ENCODE measurements at places on chromosomes 2 and 18.

GRCh38 chr18:59505356-59505755, 146.3 kb upstream of the LMAN1 start:
- DNase-seq = no peak

- DNase-seq = no peak
Observed at GRCh38 chr18:79510046-79510685, 114.4 kb downstream of the NFATC1 start.

- DNase-seq = no peak
Observed at GRCh38 chr2:16128746-16129610, 188.6 kb downstream of the MYCN start.

GRCh38 chr18:9097349-9097748, 5.2 kb upstream of the NDUFV2 start:
- DNase-seq = no peak

DNA sequence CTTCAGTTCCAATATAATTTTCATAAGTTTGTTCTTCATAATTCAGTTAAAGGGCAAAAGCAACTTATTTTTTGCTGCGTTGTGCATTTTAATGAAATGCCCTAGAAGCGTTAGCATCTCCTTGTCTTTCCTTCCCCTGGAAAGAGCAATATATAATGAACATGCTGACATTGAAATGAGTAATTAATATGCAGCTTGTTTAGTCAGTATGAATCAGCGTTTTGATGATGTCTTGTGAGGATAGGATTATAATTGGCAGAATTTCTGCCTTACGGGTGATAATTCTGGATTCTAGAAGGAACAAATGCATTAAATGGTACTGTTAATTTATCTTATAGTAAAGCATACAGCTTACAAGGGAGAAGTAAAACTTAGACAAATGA, 152.3 kb upstream of the MMADHC start:
- DNase-seq = no peak

- DNase-seq = peak; percentile 79
Observed at GRCh38 chr2:160299540-160299939, 99.5 kb upstream of the ITGB6 start.

- no peak for DNase-seq
Observed at GRCh38 chr2:4502230-4502843, 799.0 kb downstream of the DCDC2C start.

GRCh38 chr18:9400197-9400596, 65.6 kb downstream of the TWSG1 start:
- DNase-seq = no peak

DNA sequence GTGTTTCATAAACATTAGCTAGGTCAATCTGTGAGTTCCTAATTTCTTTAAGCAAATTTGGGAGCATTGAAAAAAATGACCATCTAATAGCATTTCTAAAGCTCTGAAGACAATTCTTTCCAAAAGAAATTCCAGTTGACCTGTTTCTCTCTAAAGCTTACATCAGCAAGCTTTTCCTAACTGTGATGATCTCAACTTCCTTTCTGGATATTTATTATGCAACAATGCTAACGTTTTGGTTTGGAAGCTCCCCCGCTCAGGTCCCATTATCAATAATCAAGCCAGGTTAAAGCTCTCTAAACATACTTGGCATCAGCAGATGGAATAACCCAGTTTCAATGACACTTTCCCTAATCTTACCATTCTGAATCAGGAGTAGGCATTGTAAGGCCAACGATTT, 196.3 kb upstream of the TANK start:
- DNase-seq = no peak

DNA sequence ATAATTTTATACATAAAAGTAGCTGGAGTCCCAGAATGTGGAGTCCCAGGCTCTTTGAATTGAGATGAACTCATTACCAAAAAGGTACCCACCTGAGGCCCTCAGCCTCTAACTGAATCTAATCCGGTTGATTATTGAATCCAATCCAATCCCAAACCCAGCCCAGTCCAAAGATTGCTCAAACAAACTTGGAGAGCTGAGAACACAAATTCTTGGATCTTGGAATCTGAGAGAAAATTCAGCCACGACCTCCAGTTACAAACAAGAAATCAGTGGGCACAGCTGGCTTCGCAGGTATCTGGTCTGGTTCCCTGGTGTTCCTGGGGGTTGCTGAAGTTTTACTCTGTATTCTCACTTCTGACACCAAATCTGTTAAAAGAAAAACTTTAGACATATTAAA, 28.4 kb upstream of the RHOB start:
- no peak for DNase-seq

DNA sequence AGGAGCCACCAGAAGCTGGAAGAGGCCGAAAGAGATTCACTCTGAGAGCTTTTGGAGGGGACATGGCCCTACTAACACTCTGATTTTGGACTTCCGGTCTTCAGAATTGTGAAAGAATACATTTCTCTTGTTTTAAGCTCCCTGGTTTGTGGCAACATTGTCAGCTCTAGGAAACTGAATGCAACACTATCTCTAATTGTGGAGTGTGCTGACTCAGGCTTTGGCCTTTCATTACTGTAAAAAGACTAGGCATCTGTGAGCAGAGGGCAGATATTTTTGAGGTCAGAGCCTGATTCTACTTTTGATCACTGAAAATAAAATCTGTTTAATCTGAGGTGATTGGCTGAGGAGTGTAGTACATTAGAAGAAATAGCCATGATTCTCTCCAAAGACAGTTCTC, 185.4 kb upstream of the FAM98A start:
- DNase-seq = no peak

GRCh38 chr2:42238644-42239288, 69.6 kb downstream of the EML4 start:
- DNase-seq = peak; percentile 44

DNA sequence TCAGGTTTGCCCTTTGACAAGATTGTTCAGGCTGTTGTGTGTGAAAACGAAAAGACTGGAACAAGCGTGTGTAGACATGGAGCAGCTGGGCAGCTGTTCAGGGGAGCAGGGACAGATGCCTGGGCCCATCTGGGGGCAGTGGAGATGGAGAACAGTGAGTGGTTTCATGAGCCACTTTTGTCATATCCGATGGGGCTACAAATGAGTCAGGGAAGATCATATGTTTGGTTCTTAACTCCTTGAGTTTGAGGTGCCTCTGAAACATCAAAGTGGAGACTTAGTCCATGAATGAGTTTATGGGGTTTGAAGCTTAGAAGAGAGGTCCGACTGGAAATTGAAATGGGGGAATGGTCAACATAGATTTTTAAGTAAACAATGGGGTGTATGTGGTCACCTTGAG, 9.3 kb upstream of the PLB1 start:
- no peak for DNase-seq

DNA sequence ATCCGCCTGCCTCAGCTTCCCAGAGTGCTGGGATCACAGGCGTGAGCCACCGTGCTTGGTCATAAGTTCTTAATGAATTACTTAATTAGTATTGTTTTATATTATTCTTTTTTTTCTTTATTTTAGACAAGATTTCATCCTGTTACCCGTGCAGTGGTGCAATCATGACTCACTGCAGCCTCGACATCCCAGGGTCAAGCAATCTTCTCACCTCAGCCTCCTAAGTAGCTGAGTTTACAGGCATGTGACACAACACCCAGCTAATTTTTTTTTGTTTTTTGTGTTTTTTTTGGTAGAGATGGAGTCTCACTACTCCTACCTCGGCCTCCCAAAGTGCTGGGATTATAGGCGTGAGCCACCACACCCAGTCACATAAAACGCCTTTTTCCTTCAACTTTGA, 17.3 kb downstream of the C2orf42 start:
- no peak for DNase-seq

- DNase-seq = no peak
Observed at GRCh38 chr2:18630941-18631340, 41.6 kb upstream of the NT5C1B start.

- DNase-seq = no peak
Observed at GRCh38 chr2:241422350-241422749, 66.3 kb downstream of the FARP2 start.

- peak; percentile 40 for DNase-seq
Observed at GRCh38 chr2:43484323-43484930, 111.4 kb downstream of the THADA start.

DNA sequence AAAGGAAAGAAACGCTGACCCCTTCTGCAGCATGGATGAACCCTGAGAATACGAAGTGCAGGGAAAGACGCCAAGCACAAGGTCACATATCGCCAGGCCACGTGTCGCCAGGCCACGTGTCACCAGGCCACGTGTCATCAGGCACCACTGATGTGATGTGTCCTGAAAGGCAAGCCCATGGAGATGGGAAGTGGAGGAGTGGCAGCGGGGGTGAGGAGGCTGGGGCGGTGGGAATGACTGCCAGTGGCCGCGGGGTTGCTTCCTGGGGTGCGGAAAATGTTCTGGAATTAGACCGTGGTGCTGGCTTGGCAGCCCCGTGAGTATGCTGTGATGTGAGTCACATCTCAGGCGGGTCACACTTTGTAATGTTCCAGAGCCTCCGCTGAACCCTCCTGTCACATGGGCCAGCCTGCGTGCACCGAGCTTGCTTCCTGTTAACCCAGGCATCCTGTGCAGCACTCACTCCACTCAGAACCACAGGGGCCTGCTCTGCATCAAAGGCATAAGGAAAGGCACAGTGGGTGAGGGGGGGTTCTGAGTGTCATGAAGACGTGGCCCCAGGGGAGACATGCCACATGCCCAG, 39.0 kb downstream of the SLC66A2 start:
- peak; percentile 6 for DNase-seq

DNA sequence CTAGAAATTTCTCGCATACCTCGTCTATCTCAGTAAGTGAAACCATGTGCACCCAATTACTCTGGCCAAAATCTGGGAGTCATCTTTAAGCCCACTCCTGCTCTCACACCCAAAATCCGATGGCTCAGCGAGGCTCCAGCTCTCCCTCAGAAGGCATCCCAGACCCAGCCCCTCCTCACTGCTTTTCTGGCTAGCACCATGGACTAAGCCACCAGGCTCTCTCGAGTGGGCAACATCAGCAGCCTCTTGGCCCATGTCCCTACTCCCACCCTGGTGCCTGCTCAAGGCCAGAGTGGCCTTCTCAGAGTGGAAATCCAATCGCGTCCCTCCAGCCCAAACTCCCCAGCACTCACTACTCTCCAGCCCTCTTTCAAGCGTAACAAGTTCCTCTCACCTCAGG, 27.2 kb downstream of the TNS1 start:
- no peak for DNase-seq

DNA sequence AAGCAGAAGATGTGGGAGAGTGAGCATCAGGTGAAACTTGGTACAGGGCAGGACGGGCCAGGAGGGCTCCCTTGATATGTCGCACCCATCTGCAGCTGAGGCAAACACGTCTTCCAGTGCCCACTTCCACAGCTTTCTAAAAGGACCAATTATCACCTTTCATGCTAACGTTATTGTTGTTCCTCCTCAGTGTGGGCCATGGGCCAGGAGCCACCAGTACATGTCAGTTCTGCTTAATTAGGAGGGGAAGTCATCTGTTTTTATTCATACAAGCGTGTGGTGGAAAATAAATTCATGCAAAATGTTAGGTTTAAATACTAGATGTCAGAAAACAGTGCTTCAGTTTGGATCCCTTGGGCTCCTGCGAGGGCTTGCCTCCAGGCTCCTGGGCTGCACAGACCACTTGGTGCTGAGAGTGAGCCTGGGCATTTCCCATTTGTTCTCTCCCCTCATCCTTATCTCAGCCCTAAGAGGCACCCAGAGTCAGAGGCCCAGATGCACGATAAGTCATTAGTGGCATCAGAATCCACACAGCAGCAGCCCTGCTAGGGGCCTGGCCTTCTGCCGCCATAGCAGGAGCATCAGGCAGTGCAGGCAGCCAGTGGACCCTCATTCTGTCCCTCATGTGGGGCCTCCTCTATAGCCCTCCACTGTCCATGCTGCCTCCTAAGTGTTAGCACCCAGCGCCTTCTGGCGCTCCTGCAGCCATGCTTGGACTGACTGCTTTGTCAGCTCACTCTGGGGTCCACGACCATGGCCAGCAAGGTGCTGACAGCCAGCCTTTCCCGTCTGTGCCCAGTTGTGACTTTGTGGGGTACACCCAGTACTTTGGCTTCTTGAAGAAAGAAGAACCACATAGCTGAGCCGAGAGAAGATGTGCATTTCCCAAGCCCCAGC, 539.8 kb upstream of the RAB6C start:
- DNase-seq = no peak

- DNase-seq = no peak
Observed at GRCh38 chr2:101379091-101379490, 8.2 kb downstream of the CREG2 start.

DNA sequence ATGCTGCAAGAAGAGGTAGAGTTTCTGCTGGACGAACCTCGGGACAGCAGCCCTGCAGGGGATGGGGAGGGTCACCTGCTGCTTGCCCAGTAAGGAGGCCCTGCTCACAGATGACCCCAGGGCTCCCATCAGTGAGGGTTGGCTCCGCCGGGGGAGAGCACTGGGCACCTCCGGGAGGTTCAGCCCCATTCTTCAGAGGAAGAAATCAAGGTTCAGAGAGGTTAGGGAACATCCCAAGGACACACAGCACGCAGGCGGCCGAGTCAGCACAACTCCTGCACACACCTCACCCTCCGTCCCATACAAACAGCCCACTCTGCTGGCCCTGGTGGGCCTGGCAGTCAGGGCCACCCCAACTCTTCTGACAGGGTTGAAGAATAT, 11.7 kb upstream of the CCDC74B start:
- no peak for DNase-seq

DNA sequence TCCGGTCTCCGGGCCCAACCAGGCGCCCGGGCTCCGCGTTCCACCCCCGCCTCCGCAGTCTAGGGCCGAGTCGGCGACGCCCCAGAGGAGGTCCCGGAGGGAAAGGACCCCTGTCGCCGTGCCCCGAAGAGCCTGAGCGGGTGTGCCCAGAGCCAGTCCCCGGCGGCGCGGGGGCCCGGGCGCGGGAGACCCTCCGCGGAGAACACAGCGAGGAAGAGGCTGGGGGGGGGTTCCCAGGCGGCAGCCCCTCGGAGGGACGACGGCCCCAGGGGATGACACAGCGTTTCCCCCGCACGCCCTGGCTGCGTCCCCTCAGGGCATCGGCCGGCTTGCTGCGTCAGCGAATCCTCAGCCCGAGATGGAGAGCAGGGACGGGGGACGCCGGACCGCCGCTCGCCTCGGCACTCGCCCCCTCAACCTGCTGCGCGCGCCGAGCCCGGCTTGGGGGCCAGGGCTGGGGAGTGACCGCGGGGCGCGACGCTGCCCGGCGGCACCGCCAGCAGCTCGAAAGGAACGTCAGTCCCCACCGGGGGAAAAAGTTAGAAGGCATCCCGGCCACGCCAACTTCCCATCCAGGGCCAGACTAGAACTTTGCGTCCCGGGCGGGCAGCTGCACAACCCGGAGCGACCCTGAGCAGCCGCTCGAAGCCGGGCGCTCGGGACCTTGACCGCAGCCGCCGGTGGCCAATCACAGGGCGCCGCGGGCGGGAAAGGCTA, 711 bp downstream of the SFXN5 start:
- peak; percentile 12 for DNase-seq

DNA sequence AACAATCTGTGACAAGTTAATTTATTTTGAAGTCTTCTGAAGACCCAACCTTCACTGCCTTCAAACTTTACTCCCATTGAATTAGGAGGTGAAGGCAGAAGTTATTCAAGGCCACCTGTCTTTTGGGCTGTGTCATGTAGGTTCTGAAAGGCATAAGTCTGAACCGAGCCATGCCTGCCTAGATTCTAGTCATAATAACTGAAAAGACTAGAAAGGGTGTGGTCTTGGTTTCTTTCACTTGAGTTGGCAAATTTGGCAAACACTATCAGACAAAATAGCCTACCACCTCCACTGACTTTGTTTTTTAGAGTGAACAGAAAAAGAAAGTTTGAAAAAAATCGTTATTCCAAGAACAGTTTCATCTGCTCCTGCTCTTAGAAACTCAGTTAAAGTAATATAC, 38.4 kb downstream of the PPM1B start:
- no peak for DNase-seq
